ENCODE measurements at places on chromosomes 7 and 10.
A peak's percentile ranks its signal among the peaks of the same experiment; 100 is the strongest.

DNA sequence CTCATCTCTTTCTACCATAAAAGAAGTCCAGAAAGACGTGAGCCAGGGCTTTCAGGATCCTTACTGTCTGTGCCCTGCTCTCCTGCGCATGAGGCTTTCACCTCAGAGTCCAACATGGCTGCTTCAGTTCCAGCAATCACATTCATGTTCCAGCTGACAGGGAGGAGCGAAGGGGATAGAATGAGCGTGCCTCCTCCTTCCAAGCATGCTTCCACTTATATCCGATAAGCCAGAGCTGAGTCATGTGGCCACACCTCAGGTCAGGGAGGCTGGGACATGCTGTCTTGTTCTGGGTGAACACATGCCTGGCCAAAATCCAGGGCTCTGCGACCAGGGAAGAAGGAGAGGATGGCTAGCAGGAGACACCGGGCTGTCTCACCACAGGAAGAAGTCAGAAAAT, 248.2 kb downstream of the SKAP2 start:
- no peak for DNase-seq

GRCh38 chr10:86648704-86649427, 5.5 kb upstream of the OPN4 start:
- no peak for DNase-seq

- no peak for DNase-seq
These were observed 158.0 kb downstream of the PAXIP1 start for GRCh38 chr7:154844955-154845354.

GRCh38 chr7:31114593-31115343, 62.7 kb downstream of the ADCYAP1R1 start:
- no peak for DNase-seq

GRCh38 chr7:80134536-80135308, at the start of gene GNAI1:
Gene GNAI1 (plus strand): TSS chr7:80134831. CDS start chr7:80135161, 330 bp downstream.
- no peak for DNase-seq

- no peak for DNase-seq
These were observed 14.0 kb upstream of the CDK14 start for GRCh38 chr7:90582164-90582563.

GRCh38 chr10:119860866-119861607, 11.6 kb downstream of the MCMBP start:
- no peak for DNase-seq

DNA sequence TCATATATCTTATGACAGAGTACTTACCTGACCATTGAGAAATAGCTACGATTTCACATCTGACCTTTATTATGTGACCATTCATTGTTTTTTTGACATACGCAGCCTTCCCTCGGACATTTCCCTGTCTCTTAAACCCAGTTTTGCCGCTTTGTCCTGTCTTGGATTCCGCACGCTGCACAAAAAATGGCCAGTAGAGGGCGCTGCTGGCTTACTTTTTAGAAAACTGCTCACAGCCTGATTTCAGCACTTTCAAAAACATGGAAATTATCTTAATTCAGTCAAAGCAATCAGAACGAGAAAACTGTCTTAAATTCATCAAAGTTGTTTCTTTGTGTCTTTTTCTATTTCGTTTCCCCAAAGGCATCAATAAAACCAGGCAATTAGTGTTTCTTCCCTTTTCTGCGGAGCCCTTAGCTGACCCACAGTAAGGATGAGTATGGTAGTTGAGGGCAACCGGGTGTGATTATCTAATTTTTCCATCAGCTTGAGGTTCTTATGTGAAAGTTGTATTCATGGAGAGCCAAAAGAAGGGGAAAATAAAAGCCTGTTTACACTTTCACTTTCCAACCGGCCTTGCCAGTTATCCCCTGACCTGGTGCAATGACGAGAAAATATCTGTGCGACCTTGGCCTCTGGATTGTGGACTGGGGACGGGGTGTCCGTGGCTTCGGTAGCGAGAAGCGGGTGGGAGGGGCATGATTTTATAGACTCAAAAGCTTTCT, 144.4 kb downstream of the DYNC1I1 start:
- peak; percentile 54 for DNase-seq

DNA sequence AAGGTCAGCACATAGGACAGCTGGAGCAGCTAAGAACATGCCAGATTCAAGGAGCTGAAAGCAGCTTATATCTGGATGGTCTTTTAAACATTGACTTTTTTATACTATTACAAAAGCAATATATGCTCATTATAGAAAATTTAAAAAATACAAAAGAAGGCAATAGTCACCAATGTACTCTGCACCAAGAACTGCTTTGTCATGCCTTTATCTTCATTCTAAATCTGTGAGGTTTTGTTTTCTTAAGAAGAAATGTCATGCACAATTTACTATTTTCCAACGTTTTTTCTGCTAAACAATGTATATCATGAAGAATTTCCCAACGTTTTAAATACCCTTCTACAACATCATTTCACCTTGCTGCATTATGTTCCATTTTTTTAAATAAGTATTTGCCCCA, 2.8 kb downstream of the LIPM start:
- DNase-seq: no peak

GRCh38 chr10:71523756-71524155, 127.0 kb downstream of the CDH23 start:
- DNase-seq: no peak

DNA sequence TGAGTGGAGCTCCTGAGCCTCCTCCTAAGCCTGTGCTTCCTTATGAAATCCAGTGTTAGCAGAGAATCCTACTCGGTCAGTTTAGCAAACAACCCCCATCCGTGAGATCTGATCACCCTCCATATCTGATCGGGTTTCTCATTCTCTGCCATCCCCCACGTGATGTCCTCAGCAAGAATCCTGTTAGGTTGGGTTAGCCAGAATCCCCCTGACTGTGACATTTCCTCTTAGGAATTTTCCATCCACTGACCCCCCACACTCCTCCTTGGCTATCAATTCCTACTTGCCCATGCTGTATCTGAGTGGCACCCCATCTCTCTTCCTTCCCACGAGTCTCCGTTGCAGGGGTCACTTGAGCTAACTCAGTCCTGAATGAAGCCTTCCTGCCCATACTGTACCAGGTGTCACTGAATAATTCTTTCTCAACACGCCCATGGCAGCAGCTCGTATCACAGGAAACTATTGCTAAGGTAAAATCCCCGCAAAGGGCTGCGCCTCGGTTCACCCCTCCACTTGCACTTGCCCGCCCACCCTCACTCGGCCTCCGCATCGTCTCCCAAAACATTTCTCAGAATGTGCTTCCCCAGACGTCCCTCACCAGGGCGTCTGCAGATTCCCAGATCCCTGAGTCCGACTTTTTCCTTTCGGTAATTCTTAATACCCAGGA, 44.1 kb downstream of the MYOF start:
- DNase-seq: no peak

DNA sequence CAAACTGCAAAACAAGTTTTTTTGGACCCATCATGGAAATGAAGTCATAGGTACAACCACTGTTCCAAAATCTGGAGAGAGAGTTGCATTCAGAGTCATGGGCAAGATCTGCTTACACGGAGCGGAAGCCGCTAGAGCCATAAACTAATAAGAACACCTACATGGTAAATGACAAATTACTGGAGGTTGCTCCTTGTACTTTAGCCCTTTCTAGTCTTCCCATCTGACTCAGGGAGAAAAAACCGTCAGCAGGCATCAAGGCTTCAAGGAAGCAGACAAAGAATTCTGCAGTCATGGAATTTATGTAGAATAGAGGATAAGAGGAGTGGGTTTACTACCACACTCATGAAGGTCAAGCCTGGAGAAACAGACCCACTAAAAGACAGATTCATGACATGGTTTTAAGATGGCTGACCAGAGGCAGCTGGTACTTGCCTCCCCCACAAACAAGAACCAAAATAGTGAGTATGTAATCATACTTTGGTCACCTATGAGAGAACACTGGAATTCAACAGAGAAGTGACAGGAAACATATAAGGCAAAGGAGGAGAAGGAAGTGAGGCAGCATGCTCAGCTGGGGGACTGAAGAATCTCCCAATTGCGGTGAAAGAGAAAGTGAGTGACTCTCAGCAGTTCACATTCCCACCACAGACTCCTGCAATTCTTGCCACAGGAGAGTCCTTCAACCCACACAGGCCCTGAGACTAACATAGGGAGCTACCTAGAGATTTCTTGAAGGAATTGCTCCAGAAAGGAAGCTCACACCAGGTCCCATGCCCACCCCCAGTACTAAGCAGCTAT, 42.4 kb upstream of the ASAH2 start:
- DNase-seq: no peak

DNA sequence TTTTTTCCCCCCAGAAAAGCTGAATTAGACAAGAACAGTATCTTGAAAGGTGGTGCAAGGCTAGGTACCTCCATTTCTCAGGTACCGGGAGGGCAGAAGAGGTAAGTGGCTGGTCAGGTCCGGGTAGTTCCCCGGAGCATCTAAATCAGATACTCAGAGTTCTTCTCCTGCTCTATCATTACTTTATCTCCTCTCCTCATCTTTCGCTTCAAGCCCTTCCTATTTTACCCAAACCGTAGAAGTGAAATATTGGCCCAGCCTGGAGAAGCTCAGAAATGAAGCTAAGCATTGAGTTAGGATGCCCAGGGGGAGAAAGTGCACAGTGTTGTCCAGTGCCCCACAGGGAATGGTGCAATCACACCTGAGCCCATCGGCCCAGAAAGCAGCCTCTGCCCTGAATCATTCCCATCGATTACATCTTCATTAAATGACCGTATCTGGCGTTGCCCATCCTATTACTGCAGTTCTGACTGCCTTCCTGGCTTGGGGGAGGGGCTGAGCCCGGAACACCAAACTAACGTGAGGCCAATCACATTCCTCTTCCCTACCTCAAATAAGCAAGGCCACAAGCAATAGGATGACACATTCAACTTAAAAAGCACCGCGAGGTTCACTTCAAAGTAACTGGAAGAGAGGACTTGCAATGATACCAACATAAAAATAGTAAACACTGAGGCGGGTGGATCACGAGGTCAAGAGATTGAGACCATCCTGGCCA, 116.5 kb downstream of the PRPF18 start:
- no peak for DNase-seq

GRCh38 chr7:115869190-115869589, 161.4 kb downstream of the TFEC start:
- DNase-seq: no peak

- no peak for DNase-seq
These were observed 271.9 kb upstream of the DGKB start for GRCh38 chr7:15174485-15174884.

- DNase-seq: no peak
These were observed 39.4 kb downstream of the PLAU start for GRCh38 chr10:73950155-73950948.

GRCh38 chr10:100986952-100987684, at the start of the genes MRPL43 and TWNK:
Gene MRPL43 (minus strand): TSS chr10:100987497. CDS start chr10:100987443, 54 bp downstream.
Gene TWNK (plus strand): TSS chr10:100987543. CDS start chr10:100988211, 668 bp downstream.
- peak; percentile 76 for DNase-seq

DNA sequence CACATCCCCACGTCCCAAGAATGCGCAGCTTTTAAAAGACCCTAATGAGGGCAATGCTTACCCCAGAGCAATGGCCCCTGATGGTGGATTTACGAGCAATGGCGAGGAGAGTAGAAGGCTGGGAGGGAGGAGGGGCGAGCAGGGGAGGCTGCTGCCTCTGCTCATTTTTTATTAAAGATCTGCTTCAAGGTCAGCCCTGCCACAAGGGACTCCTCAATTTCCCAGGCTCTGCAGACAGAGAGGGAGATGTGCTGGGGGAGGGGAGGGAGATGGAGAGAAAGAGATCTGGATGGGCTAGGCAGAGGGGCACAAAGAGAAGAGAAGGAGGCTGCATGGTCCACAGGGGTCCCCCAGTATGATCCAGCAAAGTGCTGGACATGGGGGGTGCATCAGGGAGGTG, 7.8 kb upstream of the SRRM3 start:
- no peak for DNase-seq

Measured in stimulated activated CD4-positive, alpha-beta T cell treated with anti-CD3 and anti-CD28 coated beads, Interleukin-15, amount 100 ng/mL, for 48 hours (primary cell).